ENCODE measurements at places on chromosomes 16 and 17.

DNA sequence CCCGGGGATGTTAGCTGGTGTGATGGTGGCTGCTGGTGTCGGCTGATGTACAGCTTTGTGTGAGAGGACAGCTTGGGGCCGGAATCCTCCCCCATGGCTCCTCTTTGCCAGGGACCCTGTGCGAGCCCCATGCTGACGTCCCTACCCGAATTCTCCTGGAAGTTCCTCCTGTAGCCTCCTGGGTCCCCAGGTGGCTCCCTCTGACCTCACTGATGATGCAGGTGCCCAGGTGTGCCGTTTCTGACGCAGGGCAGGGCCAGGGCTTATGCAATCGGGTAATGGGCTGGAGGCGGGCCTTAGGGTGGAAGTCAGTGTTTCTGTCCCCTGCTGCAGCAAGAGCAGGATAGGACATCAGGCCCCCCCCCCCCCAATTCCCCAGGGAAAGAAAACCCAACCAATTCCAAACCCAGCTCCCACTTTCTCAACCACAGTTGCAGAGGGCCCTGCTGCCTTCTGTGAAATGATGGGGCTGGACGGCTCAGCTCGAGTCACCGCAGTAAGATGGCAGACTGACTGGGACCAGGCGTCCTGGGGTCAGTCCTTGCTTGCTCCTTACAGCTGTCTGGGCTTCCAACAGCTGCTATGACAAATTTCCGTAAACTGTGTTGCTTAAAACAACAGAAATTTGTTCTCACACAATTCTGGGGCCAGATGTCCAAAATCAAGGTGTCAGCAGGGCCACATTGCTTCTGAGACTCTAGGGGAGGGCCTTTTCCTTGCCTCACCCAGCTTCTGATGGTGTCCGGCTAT lies 139.0 kb upstream of the PLCG2 start:
- DNase-seq: no peak

DNA sequence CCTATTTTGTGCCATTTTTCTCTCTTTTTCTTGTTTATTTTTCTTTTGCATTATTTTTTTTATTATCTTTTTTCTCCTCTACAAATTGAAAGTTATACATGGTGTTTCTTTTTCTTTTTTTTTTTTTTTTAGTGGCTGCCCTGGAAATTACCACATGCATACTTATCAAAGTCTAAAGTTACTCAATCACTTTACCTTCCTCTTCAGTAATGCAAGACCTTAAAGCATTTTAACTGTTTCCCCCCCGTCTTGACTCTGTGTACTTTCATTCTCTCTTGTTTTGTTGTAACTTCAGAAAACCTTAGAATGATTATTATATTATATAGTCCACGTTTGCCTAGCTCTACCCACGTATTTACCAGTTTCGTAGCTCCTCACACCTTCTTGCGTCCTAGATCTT lies 33.3 kb upstream of the SMPD3 start:
- no peak for DNase-seq

DNA sequence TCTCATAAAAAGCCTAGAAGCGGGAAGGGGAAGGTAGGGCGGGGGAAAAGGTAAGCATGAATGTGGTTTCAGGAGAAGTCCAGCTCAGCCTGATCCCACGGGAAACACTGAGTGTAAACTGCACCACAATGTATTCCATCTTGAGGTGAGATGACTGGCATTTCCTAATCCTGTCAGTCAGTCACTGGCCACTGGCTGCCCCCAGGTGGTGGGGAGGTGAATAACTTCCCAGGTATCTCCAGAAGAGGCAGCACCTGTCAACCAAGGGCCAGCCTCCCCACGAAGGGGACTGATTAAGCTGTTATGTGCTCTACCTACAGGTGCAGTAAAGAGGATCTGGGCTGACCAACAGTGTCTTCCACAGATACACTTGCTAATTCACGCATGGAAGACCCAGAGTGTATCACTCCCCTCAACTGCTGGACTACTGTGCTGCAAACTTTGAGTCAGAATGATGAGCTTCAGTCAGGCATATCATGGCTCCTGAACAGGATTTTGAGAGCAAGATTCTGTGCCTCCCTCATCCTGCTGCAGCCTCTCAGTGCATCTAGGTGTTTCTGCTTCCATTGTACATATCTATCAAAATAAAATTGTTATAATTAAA lies 108.5 kb upstream of the CCL2 start:
- DNase-seq: peak; percentile 23

- DNase-seq: no peak
These were observed 9.4 kb downstream of the OR4D2 start for GRCh38 chr17:58176200-58176599.

GRCh38 chr16:1036166-1036565 lies 36.4 kb upstream of the SSTR5 start:
- DNase-seq: no peak

DNA sequence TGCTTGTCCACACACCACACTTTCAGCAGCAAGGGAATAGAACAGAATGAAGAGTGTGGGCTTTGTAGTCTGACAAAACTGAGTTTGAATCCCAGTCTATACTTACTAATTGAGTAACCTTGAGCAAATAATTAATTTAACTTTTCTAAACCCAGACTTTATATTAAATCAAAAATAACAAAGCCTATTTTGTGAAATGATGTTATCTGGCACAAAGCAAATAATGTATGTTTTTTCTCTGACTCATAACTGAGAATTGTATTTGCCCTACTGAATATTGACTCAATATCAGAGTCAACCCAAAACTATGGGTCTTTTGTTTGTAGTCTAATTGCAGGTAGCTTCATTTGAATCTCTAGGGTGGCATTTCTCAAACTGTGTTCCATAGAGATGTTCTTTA lies 77.9 kb upstream of the TANC2 start:
- DNase-seq: no peak

DNA sequence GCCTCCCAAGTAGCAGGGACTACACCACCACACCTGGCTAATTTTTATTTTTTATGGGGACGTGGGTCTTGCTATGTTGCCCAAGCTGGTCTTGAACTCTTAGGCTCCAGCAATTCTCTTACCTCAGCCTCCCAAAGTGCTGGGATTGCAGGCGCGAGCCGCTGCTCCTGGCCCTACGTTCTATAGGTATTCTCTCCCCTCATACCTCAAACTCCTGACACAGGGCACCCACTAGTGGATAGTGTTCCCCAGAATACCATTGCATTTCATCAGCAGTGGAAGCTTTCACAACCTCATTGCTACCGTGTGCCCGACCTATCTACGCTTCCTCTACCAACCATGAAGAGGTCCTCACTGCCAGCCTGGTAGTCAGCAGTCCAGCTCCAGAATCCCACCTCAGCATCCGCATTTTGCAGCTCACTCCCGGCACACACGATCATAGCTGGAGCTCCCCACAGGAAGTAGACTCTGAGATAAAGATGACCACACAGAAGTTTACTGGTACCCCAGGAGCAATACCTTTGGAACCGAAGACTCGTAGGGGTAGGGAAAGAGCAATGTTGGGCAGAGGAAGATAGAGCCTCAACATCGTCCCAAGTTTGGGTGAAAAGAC lies 9.3 kb downstream of the CTRB2 start:
- no peak for DNase-seq

DNA sequence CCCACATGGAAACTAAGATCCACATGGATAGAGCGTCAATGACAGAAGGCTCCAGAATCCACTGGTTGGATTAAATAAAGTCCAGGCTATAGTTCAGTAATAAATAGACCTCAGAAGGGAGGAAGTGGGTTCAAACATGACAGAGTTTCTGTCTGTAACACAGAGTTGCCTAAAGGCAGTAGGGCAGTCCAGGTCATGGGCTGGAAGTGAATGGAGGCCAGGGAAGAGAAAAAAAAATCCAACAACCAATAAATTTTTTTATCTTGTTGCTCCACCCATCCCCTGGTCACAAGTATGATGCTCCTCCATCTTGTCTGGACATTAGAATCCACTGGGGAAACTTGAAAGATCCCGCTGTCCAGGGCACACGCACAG lies 92.4 kb downstream of the RGS9 start:
- no peak for DNase-seq

DNA sequence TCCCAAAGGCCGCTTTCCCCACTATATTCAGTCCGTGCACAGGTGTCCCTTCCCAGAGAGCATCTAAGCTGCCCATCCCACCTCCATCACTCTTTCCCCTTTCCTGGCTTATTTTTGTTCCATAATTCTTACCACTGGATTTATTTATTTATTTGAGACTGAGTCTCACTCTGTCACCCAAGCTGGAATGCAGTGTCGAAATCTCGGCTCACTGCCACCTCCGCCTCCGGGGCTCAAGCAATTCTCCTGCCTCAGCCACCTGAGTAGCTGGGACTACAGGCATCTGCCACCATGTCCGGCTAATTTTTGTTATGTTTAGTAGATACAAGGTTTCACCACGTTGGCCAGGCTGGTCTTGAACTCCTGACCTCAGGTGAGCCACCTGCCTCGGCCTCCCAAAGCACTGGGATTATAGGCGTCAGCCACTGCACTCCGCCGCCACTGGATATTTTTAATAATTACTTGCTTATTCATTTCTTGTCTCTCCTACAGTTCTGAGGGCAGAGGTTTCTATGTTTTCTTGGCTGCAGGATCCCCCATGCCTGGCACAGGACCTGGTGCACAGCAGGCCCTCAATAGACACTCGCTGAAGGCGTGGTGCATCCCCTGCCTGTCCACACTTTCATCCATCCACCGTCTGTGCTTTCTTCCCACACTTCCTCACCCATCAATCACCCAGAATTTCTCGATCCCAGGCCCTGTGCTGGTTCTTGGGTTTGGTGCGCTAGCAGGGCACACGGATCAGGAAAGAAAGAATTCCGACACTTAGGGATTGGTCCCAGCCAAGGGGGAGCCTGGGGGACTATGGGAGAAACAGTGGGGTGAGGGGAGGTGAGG lies 9.9 kb upstream of the ADGRG1 start:
- no peak for DNase-seq

- no peak for DNase-seq
These were observed 999.7 kb downstream of the CDH11 start for GRCh38 chr16:64122177-64122576.

GRCh38 chr17:77782201-77782600 lies 176.3 kb upstream of the TNRC6C start:
- DNase-seq: no peak

DNA sequence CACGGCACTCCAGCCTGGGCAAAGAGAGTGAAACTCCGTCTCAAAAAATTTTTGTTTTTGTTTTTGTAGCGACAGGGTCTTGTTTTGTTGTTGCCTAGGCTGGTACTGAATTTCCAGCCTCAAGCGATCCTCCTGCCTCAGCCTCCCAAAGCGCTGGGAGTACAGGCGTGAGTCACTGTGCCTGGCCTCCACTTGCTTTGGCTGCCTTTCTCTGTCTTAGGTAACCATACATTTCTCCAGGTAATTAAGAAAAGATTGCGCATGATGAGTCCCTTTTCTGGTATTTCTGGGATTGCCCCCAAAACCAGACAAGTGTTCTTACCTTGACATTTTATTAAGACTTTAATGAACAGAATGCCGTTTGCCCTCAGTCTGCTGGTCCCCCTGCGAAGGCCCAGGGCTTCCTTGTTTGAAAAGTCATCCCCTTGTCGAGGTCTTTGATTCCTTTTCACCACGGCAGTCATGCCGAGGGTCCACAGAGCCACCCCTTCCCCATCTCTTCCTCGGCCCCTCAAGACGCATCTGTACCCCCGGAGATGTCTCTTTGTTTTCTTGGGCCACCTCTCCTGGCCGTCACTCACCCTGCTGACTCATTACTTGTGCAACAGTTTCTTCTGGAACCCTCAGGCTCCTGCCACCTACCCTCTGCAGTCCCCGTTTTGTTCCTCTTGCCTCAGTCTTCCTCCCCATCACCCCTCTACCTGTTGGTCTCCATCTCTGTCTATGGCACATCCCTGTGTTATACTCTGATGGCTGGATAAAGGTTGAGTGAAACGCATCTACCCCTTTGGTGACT lies 151.0 kb downstream of the SEC14L1 start:
- DNase-seq: no peak
